Dermis microvascular lymphatic vessel endothelial cell (primary cell): ENCODE measurements at places on chromosomes 3 and 15. TPM values are rescaled to one million over a fixed set of nuclear protein-coding genes. Genes with fewer than 3 reads are reported as not detected.

SMCO1 gene
- not detected in 2 replicates for total RNA-seq

MST1R gene
- total RNA-seq: 0.13 TPM in 2 replicates

C3orf62 gene
- 1.3 and 3.7 TPM in 2 replicates for total RNA-seq

SCN5A gene
- total RNA-seq: 6.2 and 10.1 TPM in 2 replicates

RHOV gene
- under 0.01 TPM in 1 of 2 replicates, not detected in the other for total RNA-seq

ITGA11 gene
- total RNA-seq: 6.0 and 51.3 TPM in 2 replicates

RETNLB gene
- not detected in 2 replicates for total RNA-seq

SKOR1 gene
- total RNA-seq: under 0.01 TPM in 2 replicates

ECE2 gene
- total RNA-seq: not detected in 2 replicates

C2CD4A gene
- total RNA-seq: 3.2 and 4.3 TPM in 2 replicates

GOLGA6B gene
- not detected in 2 replicates for total RNA-seq

NUP210 gene
- total RNA-seq: 1.5 and 2.3 TPM in 2 replicates

ITGB5 gene
- total RNA-seq: 51.0 and 70.0 TPM in 2 replicates

PIF1 gene
- 4.4 and 9.0 TPM in 2 replicates for total RNA-seq

GJD2 gene
- total RNA-seq: not detected in 2 replicates

RLBP1 gene
- total RNA-seq: not detected in 2 replicates

LEKR1 gene
- total RNA-seq: 0.25 and 0.26 TPM in 2 replicates
